ENCODE measurements at places on chromosomes 6 and 20.

- no peak for DNase-seq
Observed at GRCh38 chr20:40309731-40310130, 379.3 kb downstream of the MAFB start.

DNA sequence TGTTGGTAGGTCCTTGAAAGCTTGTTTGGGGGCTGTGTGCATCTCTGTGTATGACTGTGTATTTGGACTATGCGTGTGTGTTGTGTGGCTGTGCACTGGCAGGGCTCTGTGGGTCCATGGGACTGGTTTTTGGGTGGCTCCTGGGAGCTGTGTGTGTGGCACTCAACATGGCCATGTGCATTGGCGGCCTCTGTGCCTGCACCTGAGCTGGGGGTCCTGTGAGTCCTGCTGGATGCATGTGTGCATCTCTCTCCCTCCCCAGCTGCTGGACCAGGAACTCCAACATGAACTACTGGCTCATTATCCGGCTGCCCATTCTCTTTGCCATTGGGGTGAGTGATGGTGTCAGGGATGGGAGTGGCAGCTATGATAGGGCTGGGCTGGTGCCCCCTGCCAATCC is 30.1 kb downstream of the GLP1R start:
- no peak for DNase-seq

DNA sequence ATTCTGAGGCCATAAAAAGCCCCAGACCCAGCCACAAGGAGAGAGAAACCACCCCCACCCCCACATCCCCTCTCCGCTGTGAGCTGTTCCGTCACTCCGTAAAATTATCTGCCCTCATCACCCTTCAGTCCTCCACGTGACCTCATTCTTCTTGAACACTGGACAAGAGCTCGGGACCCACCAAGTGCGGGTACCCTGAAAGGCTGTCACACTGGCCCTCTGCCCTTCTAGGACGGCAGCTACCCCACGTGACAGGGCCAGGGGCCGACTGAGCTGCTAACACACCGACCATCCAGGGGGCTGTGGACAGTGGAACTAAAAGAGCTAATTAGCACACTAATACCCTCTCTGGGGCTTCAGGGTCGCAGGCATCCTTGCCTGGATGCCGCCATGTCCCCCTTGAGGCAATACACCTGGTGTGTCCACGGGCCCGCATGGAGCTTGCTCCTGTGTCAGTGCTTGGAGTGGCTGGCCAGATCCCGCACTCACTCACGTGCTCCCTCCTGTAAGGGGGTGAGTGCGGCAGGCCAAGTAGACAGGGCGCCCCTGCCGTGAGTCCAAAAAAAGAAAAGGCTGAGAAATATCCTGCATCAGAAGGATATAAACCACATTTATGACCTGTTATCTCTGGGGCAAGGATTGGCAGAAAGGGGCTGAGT is 29.2 kb upstream of the AHCY start:
- no peak for DNase-seq

- no peak for DNase-seq
Observed at GRCh38 chr6:26222571-26222970, 135.3 kb downstream of the HFE start.

- peak; percentile 32 for DNase-seq
Observed at GRCh38 chr6:123570813-123571684, 65.7 kb downstream of the TRDN start.

GRCh38 chr20:60561052-60561451 is 602.8 kb downstream of the CDH26 start:
- DNase-seq = no peak

DNA sequence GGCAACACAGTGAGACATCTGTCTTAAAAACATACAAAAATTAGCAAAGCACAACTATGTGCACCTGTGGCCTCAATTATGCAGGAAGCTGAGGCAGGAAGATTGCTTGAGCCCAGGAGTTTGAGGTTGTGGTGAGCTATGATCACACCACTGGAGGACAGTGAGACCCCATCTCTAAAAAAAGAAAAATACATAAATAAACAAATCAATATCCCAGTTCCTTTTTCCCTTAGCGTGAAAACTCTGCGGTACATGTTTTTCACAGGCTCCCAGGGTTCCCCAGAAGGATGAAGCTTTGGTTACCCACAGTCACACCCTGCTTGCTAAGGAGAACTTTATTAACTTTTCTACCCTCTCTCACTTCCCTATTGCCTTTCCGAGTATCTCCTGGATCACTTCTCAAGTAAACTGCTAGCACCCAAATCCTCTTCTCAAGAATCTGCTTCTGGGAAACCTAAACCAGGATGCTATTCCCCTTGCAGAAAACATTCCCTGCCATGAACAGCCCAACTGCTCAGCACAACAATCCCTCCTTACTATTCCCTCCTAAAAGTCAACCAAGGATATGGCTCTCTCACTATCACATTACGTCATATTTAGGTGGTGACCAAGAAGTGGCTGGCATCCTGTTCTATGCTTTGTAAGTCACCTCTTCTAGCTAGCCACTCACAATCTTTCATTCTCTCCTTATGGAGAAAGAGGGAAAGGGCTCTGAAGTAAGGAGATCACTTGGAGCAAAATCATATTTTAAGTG is 122.4 kb downstream of the IPCEF1 start:
- no peak for DNase-seq

GRCh38 chr6:92196325-92196724 is 1223.0 kb downstream of the EPHA7 start:
- no peak for DNase-seq

- no peak for DNase-seq
Observed at GRCh38 chr20:60240415-60240814, 282.2 kb downstream of the CDH26 start.

DNA sequence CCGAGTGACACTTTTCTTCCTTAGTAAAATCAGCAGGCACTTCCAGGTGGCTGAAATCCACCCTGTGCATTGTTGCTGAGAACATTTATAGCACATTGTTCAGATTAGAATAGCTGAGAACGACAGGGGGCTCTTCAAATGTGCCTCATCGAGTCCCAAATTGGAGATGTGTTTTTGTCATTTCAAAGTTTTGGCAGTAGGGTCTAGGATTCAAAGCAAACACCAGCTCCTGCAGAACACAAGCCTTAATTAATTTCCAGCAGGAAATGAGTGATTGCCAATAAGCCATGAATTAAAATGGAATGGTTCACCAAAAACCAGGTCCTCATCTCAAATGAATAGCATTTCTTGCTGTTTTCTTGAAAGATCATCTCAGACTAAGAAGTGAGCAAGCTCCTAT is 171.6 kb downstream of the PLCB1 start:
- DNase-seq = no peak

Measured in NCI-H2029 (cell line).